Activated CD8-positive, alpha-beta memory T cell treated with anti-CD3 and anti-CD28 coated beads for 24 hours (primary cell): ENCODE measurements at places on chromosomes 4 and X.
A peak's percentile ranks its signal among the peaks of the same experiment; 100 is the strongest.

DNA sequence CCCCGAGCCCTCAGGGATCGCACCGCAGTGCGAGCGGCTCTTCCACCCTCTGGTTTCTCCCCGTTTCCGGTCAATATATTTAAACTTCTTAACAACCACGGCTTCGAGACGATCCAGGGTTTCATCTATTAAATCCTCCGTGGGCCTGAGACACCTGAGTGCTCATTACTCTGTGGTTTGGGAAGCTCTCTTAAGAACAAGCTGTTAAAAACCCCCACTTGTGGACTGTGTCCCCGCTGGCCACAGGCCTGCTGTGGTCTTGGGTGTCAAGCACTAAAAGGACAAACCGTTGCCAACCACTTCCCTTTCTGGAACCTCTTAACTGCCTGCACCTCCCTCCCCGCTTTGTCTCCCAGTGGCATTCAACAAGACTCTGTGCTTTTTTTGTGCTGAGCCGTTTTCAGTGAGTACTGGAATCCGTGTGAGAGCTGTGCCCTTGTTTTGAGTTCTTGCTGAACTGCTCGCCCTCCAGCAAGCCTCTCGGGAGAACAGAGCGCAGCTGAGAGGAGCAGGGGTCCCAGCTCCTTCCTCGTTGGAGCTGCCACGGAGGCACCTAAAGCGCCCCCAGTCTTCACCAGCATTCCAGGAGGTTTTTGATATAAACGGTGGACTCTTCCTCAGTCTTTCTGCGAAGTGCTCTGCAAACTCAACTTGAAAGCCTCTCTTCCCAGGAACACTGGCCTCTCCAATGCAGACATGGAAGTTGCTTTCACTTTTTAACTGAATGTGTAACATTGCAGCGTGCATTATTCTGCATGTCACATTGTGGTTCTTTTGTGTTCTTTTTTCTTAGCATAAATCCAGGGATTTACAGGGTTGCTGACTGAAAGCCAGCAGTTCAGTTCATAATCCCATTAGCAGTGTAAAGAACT lies 691 bp upstream of the IGFBP7 start:
- DNase-seq = peak; percentile 59

GRCh38 chr4:102959496-102959895 lies 60.0 kb downstream of the SLC9B1 start:
- no peak for DNase-seq

DNA sequence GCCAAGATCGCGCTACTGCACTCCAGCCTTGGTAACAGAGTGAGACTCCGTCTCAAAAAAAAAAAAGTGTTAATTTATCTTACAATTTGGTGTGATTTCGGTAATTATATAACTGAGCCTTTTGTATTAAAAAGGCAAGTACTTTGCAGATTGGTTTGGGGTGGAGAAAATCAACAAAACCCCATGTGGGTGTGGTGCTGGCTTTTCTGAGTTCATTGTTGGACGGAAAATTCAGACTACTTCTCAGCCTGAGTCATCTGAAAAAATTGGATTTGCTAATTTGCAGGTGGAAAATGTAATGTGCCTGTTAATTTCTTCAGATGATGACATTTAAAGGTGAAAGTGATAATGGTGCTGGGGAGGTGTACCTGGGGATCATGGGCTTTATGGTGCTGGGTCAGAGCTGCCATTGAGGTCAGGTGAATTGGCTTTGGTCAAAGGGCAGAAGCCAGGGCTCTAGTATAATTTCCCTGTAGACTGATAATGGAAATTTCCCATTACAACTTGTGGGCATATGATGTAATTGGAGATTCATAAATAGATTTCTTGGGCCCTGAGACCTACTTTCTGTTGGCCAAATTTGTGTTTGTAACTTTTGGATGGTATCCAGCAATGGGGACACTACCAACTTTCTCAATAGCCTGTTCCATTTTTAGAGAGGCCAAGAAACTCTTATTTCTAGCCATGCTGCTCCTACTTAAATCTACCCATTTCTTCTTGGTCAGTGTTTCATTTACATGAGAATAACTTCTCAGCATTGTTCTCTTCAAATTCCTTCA lies 74.3 kb upstream of the TEX13D start:
- no peak for DNase-seq

DNA sequence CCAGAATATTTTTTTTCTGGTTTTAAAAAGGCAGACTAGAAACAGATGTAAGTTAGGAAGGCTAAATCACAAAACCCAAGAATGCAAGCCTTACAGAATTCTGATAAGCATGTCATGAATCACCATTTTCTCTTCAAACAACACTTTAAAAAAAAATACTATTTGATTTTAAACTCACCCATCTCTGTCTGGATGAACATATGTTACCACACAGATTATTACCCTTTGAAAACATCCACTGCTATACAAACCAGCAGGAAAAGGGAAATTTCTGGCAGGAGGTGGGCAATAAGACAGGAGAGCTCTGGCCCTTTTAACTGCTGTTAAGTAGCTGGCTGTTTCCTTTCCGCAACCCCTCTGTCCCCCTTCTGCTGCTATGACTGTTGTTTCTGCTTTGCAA lies 317.7 kb upstream of the NOCT start:
- DNase-seq = no peak

DNA sequence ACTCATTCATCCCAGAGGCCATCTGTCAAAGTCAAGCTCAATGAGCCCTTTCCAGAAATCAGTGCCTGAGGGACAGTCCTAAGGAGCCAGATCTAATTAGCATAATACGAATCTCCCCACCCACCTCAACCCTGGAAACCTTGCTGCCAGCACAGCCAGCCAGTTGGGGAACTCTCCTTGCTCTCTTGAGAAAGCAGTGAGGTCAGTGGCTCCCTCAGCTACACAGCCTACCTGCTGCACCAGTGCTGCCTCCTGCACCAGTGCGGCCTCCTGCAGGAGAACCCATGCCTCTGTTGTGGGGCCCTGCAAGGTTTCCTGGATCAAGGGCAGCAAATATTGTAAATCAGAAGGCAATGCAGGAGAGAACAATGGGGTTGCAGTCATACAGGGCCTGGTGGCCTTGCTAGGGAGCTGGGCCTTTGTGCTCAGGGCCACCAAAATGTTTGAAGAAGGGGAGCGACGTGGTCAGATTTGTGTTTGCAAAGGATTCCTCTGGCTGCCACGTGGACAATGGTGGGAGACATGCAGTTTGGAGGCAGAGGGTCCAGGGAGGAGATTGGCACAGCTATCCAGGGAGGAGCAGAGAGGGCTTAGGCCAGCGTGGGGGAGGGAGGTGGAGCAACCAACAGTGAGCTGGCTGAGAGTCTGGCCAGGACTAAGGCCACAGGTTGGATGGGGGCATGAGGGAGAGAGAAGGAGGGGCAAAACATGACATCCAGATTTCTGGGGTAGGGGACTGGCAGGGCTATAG lies 124.3 kb upstream of the MAMLD1 start:
- DNase-seq = peak; percentile 40

GRCh38 chr4:124953061-124953460 lies 240.5 kb upstream of the ANKRD50 start:
- no peak for DNase-seq

DNA sequence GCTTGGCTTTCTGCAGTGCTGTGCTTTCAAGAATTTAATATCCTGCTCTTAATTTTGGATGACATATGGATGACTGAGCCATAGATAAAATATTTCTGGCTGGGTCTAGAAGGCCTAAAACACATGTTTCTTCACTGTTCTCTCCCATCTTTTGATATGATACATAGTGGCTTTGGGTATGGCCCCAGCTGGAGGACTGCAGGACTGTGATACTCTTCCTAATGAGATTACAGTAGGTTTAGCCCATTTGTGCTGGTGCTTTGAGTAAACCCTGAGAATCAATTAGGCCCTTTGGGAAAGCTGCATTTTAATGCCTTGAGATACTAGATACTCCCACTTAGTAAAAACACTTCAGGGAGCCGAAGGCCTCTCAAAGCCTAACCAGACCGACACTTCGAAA lies 38.0 kb downstream of the KIT start:
- DNase-seq = no peak

DNA sequence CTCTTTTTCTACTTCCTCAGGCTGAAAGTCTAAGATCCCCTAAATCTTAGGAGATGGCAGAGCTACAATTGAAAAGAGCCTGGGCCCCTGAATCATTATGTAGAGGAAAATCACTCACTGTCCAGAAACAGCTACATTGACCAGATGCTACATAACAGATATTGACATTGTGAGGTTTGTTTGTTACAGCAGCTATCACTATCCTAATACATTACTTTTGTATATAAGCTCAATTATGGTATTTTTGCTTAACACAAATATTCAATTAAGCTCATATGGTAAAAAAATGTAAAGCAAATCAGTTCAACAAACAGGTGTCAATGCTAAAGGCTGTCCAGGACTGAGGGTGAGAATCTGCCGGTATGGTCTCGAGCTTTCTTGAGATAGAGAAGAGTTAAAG lies 89.4 kb downstream of the LDB2 start:
- no peak for DNase-seq

DNA sequence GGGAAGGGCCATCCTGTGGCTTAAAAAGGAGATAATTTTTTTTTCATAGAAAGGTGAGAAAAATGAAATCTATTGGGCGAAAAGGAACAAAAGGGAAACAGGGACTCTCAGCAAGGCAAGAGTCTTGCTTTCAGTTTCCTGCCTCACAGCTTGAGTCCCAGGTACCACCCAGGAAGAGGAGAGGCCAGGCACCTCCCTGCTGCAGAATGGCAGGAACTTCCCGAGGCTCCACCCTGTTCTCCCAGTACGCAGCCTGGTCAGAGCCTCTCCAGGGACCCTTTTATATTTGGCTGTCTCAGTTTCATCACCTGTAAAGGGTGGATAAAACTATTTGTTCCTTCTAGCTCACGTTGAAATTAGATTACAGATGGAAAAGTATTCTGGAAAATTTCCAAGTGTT lies 33.8 kb downstream of the UCHL1 start:
- no peak for DNase-seq

DNA sequence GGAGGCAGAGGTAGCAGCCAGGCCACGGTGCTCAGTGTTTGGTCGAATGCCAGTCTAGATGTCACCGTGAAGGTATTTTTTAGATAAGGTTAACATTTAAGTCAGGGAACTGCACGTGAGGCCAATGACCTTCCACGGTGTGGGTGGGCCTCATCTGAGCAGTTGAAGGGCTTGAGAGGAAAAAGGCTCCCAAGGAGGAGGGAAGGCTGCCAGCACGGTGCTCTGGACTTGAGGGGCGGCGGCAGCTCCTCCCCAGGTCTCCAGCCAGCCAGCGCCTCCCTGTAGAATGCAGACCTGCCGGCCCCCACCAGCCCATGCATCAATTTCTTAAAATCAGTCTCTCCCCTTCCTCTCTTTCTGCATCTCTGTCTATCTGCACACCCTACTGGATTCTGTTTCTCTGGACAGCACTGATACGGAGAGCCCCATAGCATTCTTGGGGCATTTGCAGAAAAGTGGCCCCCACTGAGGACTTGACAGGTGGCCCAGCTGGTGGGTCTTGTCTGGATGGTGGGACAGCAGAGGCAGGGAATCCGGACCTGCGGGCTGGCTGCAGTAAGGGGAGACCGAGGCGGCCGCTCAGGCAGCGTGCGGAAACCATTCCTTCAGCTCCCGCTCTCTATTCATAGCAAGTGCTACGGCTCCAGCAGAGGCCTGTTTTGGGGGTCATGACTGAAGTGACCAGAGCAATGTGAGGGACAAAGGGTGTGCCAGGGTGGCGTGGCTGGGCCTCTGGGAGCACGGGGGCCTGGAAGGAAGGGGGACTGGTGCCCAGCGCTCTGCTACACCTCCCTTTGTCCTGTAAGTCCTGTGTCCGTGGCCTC lies 7.9 kb upstream of the RGS12 start:
- peak; percentile 49 for DNase-seq

- no peak for DNase-seq
Observed at GRCh38 chrX:150405006-150405405, 41.9 kb downstream of the MAMLD1 start.

DNA sequence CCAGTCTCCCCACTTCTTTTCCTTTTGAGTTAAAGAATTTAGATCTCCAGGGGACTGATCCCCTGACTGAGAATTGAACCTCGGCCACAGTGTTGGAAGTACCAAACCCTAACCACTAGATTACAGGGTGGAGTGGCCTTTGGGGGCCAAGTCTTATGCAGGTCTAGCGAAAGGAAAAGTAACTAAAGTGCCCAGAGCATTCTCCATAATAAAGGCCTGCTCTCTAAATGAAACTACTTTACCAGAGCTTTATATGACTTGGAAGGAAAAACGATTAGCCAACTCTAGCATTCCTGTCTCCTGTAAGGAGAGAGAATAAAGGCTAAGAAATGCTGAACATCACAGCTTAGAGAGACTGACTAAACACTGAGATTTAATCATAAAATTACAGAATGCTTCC lies 788.0 kb downstream of the C4orf33 start:
- no peak for DNase-seq

DNA sequence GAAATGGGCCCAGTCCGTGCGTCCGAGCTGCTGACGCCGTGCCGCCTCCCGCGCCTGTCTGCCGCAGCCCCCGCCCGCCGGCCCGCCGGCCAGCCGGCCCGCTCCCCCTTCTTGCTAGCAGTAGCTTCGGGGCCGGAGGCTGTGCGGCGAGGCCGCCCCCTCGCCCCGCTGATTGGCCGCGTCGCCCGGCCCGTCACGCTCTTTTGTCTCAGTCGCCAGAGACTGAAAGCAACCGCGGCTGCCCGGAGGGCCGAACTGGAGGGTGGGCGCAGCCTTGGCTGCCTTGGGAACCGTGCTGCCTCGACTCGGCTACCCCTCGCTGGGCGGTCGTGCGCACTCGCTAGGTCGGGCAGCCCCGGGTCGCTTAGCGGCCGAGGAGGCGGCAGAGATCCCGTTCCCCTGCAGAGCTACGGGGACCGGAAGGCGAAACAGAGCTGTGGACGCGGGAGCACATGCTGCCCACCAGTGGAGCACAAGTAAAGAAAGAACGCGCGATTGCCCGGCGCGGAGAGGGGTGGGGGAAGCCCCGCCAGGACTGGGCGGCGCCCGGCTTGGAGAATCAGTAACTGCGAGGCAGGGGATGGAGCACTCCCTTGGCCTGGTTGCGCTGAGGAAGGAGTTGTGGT lies at the start of gene ZCCHC18:
Gene ZCCHC18 (plus strand): TSS at position 198 of the 626 bp plus-strand sequence. CDS start 1,589 bp downstream, outside the sequence.
- DNase-seq = peak; percentile 78

DNA sequence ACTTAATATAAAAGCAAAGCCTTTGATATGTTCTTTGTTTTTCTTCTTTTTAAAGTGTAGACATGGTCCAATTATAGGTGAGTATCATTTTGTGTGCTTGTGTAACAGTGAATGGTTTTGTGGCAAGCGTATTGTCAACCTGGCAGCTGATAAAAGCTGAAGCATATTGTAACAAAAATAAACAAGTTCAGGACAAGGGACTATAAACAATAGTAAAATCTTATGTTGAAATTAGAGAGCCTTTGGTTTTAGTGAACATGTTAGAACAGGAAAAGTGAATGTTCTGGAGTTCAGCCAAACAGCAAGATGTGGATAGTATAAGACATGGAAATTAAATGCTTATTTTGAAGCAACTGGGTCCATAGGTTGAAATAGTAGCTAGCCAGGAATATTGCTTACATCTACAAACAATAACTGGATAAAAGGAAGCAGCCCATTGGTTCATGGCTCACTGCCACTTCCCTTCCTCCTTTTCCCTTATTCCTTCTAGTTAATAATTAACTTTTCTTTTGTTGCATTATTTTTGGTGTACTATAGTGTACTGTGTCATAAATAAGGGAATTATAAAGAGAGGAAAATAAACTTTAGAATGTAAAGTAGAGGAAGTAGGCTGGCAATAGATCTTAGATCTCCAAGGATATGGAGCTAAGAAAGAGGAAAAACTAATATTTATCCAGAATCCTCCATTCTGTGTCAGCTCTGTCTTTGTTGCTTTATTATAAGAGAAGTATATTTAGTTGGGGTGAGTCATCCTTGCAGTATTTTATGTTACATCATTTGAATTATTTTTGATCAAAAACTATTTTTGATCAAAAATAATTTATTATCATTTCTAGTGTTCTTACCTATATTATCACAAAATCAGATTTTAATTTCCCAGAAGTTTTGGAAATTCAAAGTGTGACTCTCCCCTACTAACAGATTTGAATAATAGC lies 65.6 kb downstream of the MRPL1 start:
- DNase-seq = no peak
